Lower lobe of right lung (tissue), 2 donors: ENCODE measurements at places on chromosomes 16 and 17. TPM values are rescaled to one million over a fixed set of nuclear protein-coding genes. Genes with fewer than 3 reads are reported as not detected.

Gene OTOP2
- total RNA-seq, result not detected

GRCh38 chr16:69382421-69382820, 3.4 kb downstream of the TERF2 start:
- H3K4me1 ChIP-seq, result peaks cover 16% of the 10 kb centered on the region
- H3K36me3 ChIP-seq, result peaks cover 67% of the 10 kb centered on the region
- H3K4me3 ChIP-seq, result no peak overlapping the region

DNA sequence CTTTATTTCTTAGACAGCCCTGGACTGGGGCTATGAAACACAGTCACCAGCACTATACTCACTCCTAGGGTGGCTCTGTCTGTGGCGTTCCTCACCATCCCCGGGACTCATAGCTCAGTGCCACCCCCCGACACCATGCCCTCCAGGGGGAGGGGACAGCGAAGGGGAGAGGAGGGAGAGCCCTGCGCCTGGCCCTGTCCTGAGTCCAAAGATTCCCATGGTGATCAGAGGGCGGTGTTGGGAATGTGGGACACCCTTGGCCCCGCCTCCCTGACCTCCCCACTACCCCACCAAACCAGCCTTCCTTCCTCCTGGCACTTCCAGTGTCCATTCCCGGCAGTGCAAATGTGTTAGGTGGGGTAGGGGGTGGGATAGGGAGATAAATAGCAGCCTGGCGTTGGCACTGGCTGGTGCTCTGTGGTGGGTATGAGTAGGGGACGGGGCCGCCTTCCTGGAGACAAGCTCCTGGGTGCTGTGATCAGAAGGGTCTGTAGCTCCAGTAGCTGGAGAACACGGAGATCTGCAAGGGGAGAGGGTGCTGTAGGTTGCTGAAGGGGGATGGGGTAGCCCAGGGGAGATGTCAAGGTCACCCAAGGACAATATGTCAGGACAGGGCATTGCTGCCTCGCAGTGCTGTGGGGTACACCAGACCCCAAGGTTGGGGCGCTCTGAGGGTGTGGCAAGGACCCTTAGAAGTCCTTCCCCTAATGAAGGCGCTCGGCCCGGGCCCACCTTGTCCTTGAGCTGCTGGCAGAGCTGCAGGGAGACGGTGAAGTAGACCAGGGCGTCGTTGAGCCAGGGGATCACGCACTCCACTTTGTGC, 2.0 kb downstream of the SMIM22 start:
- no peak overlapping the region for H3K27ac ChIP-seq
- H3K4me3 ChIP-seq, result no peak overlapping the region
- peaks cover 21% of the 10 kb centered on the region for H3K4me1 ChIP-seq
- H3K27me3 ChIP-seq, result no peaks in the 10 kb centered on the region

DNA sequence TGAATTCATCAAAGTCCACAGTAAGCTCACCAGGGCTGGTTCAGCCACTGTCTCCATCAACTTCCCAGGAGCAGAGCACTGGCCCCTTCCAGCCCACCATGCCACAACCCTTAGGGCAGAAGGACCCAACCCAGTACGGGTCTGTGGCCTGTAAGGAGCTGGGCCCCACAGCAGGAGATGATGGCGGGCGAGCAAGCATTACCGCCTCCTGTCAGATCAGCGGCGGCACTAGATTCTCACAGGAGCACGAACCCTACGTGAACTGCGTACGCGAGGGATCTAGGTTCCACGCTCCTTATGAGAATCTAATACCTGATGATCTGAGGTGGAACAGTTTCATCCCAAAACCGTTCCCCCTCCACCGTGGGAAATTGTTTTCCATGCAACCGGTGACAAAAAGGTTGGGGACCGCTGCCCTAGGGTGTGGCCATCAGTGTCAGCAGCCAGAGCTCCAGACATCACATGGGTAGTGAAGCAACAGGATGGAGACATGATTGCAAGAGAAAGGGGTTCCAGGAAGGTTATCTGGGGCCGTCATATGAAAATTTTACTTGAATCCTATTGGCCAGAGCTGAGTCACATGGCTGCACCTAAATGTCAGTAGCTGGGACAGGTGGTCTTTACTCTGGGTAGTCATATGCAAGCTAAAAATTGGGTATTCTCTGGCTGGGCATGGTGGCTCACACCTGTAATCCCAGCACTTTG, 12.4 kb upstream of the SLC25A19 start:
- H3K4me3 ChIP-seq, result no peak overlapping the region
- H3K27ac ChIP-seq, result peak overlapping the region; percentile 46
- H3K27me3 ChIP-seq, result no peaks in the 10 kb centered on the region
- no peaks in the 10 kb centered on the region for H3K36me3 ChIP-seq
